ENCODE measurements at places on chromosomes 12 and 14.

GRCh38 chr14:64929014-64929359 is 13.6 kb downstream of the GPX2 start:
- DNase-seq: no peak

DNA sequence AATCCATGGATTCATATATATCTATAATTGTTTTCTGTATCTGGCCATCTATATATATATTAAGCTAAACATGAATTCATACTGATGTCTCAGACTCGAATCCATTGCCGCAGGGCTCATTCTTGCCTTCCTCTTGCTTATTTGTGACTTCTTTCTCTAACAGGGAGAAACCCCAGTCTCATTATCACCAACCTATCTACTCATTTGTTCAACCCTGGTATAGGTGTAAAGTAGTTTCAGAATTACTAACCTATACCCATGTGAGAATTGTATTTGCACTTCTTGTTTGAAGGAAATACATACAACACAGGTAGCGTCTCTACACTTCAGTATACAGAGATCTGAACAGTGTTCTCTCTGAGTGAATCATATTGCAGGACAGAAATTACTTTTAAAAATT is 77.7 kb downstream of the PTPN11 start:
- DNase-seq: no peak

GRCh38 chr12:108523365-108523764 is 8.3 kb downstream of the FICD start:
- no peak for DNase-seq

DNA sequence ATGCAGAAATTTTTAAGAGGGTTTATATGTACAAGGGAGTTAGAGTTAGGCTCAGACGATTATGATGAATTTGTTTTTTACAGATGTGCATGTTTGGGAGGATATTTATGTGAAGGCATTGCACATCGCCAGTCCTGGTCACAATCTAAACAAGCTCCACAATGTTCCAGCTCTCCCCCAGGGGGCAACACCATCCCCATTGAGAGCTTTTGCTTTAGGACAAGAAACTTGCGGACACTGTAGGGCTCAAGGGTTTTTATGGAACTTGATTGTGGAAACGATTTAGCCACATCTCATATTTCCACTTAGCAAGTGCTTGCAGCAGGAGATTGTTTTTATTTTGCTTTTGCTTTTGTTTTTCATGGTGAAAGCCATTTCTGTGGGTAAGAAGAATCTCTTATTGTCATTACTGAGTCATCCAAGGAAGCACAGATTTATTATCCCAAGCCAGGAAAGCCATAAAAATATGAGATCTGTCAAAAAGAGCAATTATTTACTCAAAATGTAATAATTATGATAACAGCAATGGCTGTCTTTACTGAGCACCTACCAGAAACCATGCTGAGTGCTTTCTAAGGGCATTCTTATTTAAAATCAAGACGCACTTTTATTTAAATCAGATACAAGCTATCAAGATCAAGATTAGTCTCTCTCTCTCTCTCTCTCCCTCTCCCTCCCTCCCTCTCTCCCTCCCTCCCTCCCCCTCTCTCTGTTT is 276.7 kb upstream of the SRRM4 start:
- no peak for DNase-seq

DNA sequence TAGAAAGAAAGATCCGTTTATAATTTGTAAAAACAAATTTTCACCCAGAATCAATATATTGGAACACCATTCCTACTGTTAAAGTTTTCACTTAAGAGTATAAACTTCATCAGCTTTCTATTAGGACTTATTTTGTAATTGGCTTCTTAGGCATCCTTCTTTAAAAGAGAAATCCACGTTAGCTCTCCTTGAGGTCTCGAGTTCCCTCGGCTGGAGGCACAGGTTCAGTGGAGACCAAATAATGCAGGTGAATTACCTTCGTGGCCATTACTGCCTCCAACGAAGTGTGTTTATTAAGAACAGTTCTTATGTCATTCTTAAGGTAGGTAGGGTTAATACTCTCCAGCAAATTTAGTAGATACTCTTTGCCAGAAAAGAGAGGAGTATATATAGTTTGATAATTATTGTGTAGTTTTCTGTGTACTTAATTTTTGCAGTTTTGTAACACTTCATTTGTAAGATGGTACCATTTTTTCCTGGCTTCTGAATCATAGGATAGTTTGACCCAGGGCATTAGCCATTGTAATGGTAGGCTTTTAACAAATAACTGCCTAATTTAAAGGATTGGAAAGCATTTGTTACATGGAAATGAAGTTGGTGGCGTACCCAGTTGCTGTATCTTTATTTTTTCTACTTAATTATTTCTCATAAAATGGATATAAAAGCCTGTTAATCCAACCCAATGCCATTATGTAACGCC is 2.2 kb downstream of the CALM1 start:
- no peak for DNase-seq

DNA sequence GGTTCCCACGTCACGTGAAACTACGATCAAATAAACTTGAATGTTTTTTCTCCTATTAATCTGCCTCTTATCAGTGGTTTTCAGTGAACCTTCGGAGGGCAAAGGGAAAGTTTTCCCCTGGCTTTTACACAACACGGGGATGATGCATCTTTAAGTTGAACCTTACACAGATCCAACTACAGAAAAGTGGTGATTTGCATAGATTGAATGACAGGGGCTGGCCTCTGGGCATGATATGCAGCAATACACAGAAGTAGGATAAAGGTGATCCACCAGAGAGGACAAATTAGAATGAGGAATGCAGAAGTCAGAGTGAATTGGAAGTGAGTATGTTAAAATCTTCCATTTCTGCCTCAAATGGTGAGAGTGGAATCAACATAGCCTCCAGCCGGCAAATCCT is 11.6 kb downstream of the GSG1 start:
- no peak for DNase-seq

DNA sequence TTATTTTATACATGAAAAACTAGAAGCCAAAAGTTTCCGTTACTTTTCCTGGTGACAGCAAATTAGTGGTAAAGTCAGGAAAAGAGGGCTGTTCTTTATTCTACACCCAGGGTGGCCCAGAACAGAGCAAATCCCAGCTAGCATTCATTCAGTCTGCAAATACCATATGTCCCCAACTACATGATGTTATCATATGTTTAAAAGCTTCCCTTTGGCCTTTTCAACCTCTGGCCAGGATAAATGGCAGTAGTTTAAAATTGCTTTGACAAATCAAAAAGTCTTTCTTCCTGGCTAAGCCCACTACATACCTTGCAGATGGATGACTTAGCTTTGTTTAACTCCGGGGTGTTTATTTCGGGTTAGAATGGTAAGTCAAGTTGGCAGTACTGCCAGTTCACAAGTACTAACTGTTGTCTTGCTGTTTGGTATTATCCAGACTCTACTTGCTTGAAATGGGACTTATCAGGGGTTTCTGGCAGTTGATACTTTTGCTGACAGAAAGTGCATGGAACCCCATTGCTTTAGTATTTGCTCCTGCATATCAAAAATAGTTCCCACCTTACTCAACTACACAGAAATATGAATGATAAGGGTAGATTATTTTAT is 69.7 kb downstream of the PKP2 start:
- no peak for DNase-seq

- no peak for DNase-seq
These were observed 322.5 kb downstream of the SYT1 start for GRCh38 chr12:79187032-79187431.

- DNase-seq: no peak
These were observed 31.0 kb downstream of the HCFC2 start for GRCh38 chr12:104095289-104095688.
